ENCODE measurements at places on chromosomes 12 and 14.

- DNase-seq: no peak
Measured at GRCh38 chr12:93348575-93349435, 28.9 kb upstream of the NUDT4 start.

GRCh38 chr12:128813392-128813791 lies 10.4 kb downstream of the SLC15A4 start:
- DNase-seq: no peak

DNA sequence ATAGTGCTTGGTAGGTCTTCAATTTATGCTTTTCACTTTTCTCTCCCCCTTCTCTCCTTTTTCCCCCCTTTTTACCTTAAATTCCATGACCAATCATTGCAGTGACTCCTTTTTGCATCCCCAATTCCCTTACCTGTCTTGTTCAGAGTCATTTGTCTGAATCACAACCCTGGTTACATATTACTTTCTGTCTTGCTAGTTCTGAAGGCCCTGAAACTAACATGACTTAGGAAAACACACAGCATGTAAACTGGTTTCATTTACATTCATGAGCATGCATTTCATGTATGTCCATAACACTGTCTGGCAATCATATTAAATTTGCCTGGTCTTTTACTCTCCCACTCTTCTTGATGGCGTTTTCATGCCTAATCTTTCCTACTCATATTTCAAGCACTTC lies 20.3 kb upstream of the FOXG1 start:
- DNase-seq: no peak

- no peak for DNase-seq
Measured at GRCh38 chr12:6872073-6873048, 742 bp downstream of the SPSB2 start.

GRCh38 chr14:84519836-84520235 lies 1010.1 kb upstream of the FLRT2 start:
- DNase-seq: no peak

DNA sequence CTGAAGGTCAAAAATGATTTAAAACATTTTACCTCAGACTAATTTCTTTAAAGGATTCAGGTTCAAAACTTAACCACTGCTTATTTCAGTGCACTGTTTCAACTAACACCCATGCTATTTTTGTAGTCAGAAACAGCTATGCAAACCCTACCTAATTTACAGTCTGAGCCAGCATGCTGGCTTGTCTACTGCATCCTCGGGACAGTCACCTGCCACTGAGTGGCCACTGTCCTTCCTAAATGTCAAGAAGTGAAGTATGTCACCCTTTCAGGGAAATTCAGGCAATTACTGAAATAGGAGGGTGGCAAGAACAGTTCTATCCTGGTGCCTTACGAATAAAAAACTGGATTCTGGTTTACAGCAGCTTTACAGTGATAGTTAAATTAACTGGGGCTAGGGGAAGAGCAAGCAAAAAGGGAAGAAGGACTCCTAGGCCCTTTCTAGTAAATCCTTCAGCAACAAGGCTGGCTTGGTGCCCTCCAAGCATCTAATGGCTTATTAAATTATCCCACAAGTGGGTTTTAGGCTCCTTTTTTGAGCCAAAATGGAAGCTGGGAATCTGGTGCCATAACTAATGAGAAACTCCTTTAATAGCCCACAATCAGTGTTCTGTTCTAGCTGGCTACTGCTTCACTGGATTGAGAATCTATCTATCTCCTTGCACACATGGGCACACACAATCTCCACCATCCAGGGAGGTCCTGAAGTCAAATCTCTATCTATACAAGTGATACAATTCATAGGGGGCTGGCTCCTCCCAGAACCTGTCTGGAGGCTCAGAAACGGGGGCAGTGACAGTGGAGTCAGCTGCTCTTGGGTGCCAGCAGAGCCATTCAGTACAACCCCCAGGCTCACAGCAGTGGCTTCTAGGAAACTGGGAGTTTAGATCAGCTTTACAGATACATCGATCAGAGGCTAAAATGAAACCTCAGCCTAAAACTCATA lies 43.4 kb downstream of the SH2B3 start:
- DNase-seq: no peak

GRCh38 chr12:52181746-52182145 lies 10.1 kb downstream of the KRT80 start:
- no peak for DNase-seq

- DNase-seq: no peak
Measured at GRCh38 chr12:103632554-103633216, 45.6 kb downstream of the STAB2 start.

- DNase-seq: no peak
Measured at GRCh38 chr14:92134456-92134855, 12.7 kb downstream of the CPSF2 start.

- DNase-seq: no peak
Measured at GRCh38 chr12:38448991-38449390, 132.4 kb downstream of the ALG10B start.

- DNase-seq: no peak
Measured at GRCh38 chr12:5318874-5319273, 113.0 kb upstream of the NTF3 start.

- DNase-seq: no peak
Measured at GRCh38 chr14:71006200-71006563, 98.9 kb downstream of the PCNX1 start.

DNA sequence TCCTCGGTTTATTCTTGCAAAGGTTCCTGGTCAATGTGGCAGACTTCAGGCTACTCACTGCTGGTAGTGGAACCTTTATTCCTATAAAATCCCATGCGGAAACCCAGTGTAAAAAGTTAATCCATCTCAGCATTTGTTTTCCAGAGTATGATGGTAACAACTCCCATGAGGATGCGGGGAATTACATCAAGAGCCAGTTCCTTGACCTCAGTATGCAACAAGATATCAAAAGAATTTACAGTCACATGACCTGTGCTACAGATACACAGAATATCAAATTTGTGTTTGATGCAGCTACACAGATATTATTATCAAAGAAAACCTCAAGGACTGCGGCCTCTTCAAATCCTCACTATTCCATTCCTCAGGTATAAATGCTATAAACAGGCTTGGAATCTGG lies 19.3 kb downstream of the CPM start:
- DNase-seq: no peak

DNA sequence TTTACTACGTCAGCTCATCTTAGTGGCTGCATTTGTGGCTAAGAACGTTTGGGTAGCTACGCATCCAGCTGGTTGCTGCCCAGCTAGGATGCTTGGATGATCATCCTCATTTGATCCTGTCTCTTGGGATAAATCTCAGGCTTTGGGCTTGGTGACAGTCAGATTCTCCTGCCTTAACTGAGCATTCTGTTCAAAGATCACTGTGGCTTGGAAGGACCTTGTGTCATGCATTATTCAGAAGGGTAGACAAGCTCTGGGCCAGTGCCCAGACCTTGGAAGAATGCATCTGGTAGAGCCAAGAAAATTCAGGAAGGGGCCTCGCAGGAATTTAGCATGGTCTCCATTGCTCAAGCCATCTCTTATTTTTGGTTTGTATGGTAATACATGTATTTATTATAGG lies 188.4 kb downstream of the NRXN3 start:
- DNase-seq: no peak

DNA sequence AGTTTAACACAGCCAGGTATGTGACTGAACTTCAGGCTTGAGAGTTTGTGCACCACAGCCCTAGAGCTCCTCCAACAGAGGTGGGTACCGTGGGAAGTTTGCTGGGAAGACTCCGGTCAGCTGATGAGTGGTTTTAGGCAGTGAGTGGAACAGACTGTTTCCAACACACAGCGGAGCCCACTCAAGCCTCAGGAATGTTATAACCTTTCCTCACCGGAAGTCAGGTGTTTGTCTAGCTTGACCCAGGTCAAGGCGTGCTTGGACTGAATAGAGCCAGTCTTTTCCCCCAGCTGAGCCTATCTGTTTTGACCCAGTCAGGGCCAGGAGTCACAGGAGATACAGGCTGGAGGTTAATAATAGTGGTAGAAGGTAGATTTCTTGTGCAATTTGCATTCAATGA lies 138.4 kb upstream of the PARP11 start:
- no peak for DNase-seq

GRCh38 chr14:24273422-24273998 lies 2.1 kb upstream of the RABGGTA start:
- no peak for DNase-seq

GRCh38 chr14:33081259-33081658 lies 142.6 kb downstream of the NPAS3 start:
- no peak for DNase-seq

GRCh38 chr14:44928793-44929192 lies 33.0 kb downstream of the KLHL28 start:
- DNase-seq: no peak

DNA sequence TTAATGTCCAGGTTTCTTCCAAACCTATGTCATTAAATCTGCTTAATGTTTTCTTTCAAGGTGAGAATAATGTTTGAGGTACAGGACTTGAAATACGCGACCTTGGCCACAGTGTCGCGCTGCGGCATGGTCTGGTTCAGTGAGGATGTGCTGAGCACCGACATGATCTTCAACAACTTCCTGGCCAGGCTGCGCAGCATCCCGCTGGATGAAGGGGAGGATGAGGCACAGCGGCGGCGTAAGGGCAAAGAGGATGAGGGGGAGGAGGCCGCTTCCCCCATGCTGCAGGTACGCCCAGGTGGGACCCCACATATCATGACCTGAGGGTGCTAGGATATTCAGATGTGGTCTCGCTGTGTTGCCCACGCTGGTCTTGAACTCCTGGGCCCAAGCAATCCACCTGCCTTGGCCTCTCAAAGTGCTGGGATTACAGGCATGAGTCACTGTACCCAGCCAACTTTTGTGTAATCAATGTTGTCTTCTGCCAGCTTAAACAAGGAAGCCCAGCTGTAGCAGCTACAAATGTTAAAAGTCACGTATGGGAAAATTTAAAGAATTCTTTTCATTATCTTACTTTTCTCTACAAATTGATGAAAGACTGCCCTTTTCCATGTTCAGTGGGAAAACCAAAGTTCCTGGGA lies 50.8 kb downstream of the DYNC1H1 start:
- DNase-seq: no peak

GRCh38 chr14:35340616-35341453 lies 48.7 kb downstream of the PSMA6 start:
- no peak for DNase-seq

DNA sequence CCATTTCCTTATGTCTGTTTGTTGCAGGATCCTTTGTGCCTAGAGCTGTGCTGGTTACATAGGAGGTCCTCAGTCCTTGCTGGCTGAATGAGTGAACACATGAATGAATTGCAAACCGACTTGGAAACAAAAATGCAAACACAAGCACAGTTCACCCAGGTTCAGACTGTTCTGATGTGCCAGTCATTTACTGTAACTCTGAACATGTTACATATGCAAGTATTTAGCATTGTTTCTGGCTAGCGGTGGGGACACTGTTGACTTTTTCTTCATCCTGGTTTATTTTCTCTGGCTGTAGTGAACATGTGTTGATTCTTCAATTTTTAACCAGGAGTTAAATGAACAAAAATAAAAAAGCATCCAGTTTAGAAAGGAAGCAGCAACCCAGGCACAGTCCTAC lies 33.4 kb downstream of the TSPAN9 start:
- no peak for DNase-seq

- no peak for DNase-seq
Measured at GRCh38 chr14:104556256-104557021, 23.1 kb upstream of the C14orf180 start.

DNA sequence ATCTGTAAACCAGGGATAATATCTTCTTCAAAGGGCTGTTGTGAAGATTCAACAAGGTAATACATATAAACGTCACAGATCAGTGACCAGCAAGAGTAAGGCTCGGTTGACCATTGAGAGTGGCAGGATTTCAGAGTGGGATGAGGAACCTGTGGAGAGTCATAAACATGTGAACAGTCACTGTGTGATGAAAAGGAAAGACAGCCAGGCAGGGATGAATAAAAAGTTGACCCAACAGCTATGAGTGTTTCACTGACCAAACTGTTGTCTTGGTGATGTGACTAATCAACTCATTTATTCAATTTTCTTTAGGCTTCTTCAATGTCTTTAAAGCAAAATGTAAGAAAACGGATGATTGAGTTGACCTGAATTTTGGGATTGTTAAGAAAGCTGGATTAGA lies 8.6 kb upstream of the FRMD6 start:
- DNase-seq: no peak

- no peak for DNase-seq
Measured at GRCh38 chr14:69985463-69985862, 106.2 kb downstream of the SMOC1 start.

GRCh38 chr12:77833329-77833728 lies 2.6 kb downstream of the NAV3 start:
- DNase-seq: no peak

DNA sequence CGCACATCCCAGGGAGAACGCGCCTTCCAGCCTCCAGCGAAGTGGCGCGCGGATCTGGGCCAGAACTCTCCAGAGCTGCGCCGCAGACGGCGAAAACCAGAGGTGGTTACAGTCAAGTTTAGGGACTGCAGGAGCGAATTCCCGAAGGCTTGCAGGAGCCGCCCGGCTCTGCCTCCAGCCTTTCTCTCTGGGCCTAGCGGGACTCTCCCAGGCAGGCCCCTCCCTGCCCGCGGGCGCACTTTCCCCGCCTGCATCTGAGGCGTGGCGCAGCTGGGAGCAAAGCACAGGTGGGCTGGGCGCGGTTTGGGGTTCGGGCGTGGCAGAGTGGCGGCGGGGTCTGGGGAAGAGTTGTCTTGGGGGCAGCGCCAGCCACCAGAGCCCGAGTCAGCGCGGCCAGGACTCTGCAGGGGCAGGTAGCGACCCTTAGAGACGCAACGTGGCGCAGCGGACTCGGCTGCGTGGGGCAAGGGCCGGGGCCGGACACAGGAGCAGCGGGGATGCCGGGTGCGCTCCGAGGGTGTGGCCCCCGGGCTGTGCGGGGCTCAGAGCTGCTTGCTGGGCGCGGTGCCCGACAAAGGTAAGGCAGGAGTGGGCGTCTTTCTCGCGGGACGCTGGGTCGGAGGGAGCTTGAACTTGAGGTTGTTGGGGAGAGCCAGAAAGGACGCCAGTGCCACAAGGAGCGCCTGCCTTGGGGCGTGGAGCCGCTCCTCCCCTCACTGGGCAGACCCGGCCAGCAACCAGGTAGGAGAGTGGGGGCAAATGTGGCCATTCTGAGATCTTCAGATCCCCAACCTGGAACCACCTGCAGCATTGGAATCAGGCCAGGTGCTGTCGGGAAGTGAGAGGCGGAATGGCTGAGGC lies 1126.0 kb downstream of the AACS start:
- DNase-seq: no peak
